ENCODE measurements at places on chromosomes 7 and 10. TPM values are rescaled to one million over a fixed set of nuclear protein-coding genes. Genes with fewer than 3 reads are reported as not detected.

CLEC2L gene
- total RNA-seq = 3.1 TPM

FAM237B gene
- not detected for total RNA-seq

POLR2J2 gene
- total RNA-seq = 3.3 TPM

OR2A12 gene
- not detected for total RNA-seq

Measured in tibial nerve (tissue), 4 donors.